ENCODE measurements at places on chromosomes 6 and 20. TPM values are rescaled to one million over a fixed set of nuclear protein-coding genes. Genes with fewer than 3 reads are reported as not detected.
A peak's percentile ranks its signal among the peaks of the same experiment; 100 is the strongest.

Gene MLN
- total RNA-seq: not detected

Gene PRKN
- 25.5 TPM for total RNA-seq

Gene ZNFX1
- total RNA-seq: 22.2 TPM

Gene DBNDD2
- total RNA-seq: 362 TPM

Gene RAB44
- 0.05 TPM for total RNA-seq

Gene PRL
- total RNA-seq: not detected

Gene HSPA1A
- 271 TPM for total RNA-seq

Gene SYTL3
- 11.2 TPM for total RNA-seq

Gene BPI
- total RNA-seq: not detected

Gene CSTF1
- 16.9 TPM for total RNA-seq

Gene PGC
- not detected for total RNA-seq

Gene ENPP4
- total RNA-seq: 21.9 TPM

GRCh38 chr20:53755733-53756531 lies 162.3 kb upstream of the ZNF217 start:
- H3K27ac ChIP-seq: no peak overlapping the region
- no peaks in the 10 kb centered on the region for H3K36me3 ChIP-seq
- no peak overlapping the region for H3K4me3 ChIP-seq
- DNase-seq: no peak
- no peaks in the 10 kb centered on the region for H3K27me3 ChIP-seq

DNA sequence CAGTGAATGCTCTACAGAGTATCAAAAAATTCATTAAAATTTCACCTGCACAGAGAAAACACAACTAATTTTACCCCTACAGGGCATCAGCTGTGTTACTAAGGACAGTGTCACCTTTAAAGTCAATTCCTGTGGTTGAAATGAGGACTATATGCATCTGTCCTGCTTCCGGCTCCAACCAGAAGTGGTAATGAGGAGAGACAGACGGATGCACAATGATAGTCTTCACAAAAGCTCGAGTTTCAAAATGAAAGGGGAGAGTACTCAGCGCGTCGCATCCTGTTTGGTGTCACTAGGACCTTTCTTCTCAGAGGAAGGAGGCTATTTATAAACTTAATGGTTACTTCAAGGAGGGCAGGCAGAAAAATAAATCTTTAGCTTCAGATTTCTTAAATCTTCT lies 86.5 kb downstream of the LYRM4 start:
- H3K4me3 ChIP-seq: peak overlapping the region; percentile 36
- no peak for DNase-seq
- H3K27me3 ChIP-seq: no peaks in the 10 kb centered on the region

DNA sequence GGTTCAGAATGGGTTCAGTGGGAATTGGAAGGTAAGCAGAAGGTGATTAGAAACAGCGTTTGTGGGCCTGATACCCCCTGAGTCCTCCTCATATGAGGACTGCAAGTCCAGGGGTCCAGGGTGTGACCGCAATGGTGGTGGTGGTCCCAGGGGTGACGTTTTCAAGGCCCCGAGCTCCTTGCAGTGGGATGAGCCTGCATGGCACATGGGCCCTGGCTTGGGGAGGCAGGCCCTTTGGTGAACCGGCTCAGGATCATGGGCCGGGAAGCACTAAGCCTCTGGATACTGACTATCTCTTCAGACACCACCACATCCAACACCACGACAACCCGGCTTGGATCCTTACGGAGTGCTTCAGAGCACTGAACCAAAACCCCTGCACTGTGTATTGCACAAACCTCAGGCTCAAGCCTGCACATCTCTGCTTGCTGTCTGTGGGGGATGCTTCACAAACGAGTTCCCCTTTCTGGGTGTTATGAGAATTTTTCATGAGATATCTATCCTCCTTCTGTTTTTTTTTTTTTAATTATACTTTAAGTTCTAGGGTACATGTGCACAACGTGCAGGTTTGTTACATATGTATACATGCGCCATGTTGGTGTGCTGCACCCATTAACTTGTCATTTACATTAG lies 67.9 kb downstream of the STK35 start:
- DNase-seq: no peak
- H3K36me3 ChIP-seq: no peaks in the 10 kb centered on the region
- H3K4me1 ChIP-seq: peaks cover 6% of the 10 kb centered on the region
- no peak overlapping the region for H3K27ac ChIP-seq

GRCh38 chr6:161242779-161243693 lies 30.8 kb downstream of the AGPAT4 start:
- no peak for DNase-seq
- no peaks in the 10 kb centered on the region for H3K36me3 ChIP-seq
- H3K27me3 ChIP-seq: no peaks in the 10 kb centered on the region
- no peak overlapping the region for H3K4me3 ChIP-seq
- H3K4me1 ChIP-seq: no peaks in the 10 kb centered on the region

DNA sequence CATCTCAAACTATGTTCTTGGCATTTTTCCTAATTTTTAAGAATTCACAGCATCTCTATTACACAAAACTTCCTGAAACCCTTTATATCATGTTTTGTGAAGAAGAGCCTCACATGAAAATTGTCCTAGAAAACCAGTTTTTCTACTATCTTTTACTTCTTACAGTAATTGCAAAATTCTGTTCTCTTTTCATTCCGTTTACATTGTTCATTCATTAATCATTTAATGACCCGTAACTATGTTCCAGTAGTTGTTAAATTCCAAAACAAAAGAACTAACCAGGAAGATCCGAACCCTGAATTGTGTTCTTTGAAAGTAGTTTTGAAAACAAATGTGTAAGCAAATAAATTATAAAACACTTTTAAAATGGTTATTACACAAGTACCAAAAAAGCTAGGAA lies 597.0 kb downstream of the EYS start:
- no peak overlapping the region for H3K4me3 ChIP-seq
- no peak overlapping the region for H3K27ac ChIP-seq
- H3K4me1 ChIP-seq: no peaks in the 10 kb centered on the region
- H3K36me3 ChIP-seq: no peaks in the 10 kb centered on the region

DNA sequence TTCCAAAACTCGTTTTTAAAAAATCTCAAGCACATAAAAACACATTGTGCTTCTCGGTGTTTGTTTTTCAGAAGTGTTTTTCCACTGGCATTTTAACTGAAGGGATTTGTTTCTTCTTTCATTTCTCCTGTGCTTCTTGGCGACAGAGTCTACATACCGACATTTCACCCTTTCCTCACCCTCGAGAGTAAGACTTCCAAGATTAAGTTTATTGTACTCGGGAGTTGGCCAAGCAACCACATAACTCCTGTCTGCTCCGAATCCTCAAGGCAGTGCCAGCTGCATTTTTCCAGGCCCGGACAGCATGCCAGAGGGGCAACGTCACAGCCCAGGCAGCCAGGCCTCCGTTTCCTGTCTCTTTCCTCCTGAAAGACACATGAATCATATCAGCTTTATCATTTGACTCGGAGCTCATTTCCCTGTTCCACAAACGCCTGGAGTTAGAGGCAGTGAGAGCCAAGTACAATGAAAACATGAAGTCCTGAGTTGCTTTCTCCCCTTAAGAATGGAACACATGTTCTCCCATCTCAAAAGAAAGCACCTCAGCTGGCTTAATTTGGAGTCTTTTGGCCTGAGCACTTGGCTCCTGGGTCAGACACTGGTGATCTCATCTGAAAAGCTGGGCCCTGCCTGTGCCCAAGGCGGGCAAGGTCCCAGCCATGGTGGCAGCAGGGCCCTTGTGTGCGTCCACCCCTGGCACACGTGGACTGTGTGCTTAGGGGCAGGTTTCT lies 23.2 kb upstream of the FAM50B start:
- H3K4me1 ChIP-seq: peaks cover 43% of the 10 kb centered on the region
- DNase-seq: peak; percentile 86
- no peaks in the 10 kb centered on the region for H3K36me3 ChIP-seq

GRCh38 chr6:12064131-12064530 lies 52.0 kb downstream of the HIVEP1 start:
- DNase-seq: no peak
- H3K36me3 ChIP-seq: no peaks in the 10 kb centered on the region
- no peaks in the 10 kb centered on the region for H3K27me3 ChIP-seq
- H3K4me3 ChIP-seq: no peak overlapping the region
- no peak overlapping the region for H3K27ac ChIP-seq

DNA sequence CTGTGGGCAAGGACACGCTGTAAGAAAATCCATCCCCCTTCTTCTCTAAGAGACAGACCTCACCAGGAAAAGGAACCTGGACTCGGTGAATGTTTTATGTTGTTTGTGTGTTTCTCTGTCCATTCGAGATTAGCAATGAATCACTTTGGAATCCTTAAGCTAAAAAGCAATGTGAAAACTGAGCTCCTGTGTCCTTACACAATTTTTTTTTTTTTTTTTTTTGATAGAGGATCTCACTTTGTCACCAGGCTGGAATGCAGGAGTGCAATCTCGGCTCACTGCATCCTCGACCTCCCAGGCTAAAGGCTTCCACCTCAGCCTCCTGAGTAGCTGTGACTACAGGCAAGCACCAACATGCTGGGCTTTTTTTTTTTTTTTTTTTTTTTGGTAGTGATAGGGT lies 32.1 kb downstream of the BFSP1 start:
- H3K27ac ChIP-seq: no peak overlapping the region
- no peak for DNase-seq
- peaks cover 5% of the 10 kb centered on the region for H3K4me1 ChIP-seq
- H3K27me3 ChIP-seq: peaks cover 9% of the 10 kb centered on the region

GRCh38 chr6:41975276-41975675 lies 33.7 kb upstream of the CCND3 start:
- H3K36me3 ChIP-seq: no peaks in the 10 kb centered on the region
- H3K27me3 ChIP-seq: no peaks in the 10 kb centered on the region
- no peak overlapping the region for H3K27ac ChIP-seq
- DNase-seq: no peak
- H3K4me3 ChIP-seq: no peak overlapping the region

DNA sequence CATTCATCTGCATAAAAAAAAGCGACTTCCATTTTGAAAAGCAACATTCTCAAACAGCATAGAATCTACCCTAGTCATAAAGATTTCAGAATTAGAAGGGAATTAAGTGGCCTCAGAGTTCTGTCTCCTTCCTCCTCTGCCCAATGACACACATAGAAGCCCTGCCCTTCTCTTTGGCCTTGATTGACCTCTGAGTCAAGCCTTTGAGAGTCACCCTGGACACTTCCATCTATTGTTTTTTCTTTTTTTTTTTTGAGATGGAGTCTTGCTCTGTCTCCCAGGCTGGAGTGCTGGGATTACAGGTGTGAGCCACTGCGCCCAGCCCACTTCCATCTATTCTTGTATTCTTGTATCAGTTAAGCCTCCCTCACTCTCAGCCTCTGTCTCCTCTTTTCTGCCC lies 44.8 kb upstream of the CTNNBL1 start:
- peak overlapping the region; percentile 22 for H3K27ac ChIP-seq
- no peaks in the 10 kb centered on the region for H3K36me3 ChIP-seq
- DNase-seq: no peak
- H3K4me3 ChIP-seq: no peak overlapping the region

DNA sequence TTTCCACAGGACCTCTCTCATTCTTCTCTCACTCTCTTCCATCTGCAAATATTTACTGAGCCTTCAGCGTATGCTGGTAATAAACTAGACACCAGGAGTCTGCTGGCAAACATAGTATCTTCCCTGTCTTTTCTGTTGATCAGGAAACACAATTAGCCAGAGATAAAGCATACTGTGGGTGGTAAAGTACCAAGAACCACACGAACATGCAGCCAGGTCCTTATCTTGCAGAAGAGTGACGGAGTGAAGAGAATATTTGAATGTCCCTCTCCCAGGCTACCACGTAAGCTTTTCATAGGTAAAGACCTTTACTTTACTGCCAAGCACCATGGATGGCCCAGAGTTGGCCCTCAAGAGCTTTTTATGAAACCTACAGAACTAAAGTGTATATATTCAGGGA lies 13.3 kb downstream of the FHL5 start:
- no peaks in the 10 kb centered on the region for H3K4me1 ChIP-seq
- no peak for DNase-seq
- no peaks in the 10 kb centered on the region for H3K36me3 ChIP-seq
- peaks cover 3% of the 10 kb centered on the region for H3K27me3 ChIP-seq
- H3K4me3 ChIP-seq: no peak overlapping the region
- H3K27ac ChIP-seq: no peak overlapping the region

DNA sequence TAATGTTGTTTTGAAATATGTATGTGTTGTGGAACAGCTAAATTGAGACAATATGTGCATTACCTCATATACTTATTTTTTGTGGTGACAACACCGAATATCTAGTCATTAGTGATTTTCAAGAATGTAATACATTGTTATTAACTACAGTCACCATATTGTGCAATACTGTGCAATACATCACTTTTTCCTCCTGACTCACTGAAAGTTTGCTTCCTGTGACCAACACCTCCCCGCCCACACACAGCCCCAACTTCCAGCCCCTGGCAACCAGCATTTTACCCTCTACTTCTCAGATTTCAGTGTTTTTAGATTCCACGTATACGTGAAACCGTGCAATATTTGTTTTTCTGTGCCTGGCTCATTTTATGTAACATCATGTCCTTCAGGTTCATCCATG lies 627.9 kb downstream of the PRKN start:
- no peak overlapping the region for H3K27ac ChIP-seq
- no peaks in the 10 kb centered on the region for H3K27me3 ChIP-seq
- no peak for DNase-seq
- H3K4me1 ChIP-seq: no peaks in the 10 kb centered on the region

GRCh38 chr6:167093406-167093921 lies 29.4 kb upstream of the CCR6 start:
- H3K27ac ChIP-seq: no peak overlapping the region
- H3K4me3 ChIP-seq: peak overlapping the region; percentile 47
- DNase-seq: no peak
- H3K36me3 ChIP-seq: no peaks in the 10 kb centered on the region

- no peak overlapping the region for H3K27ac ChIP-seq
- DNase-seq: no peak
- no peaks in the 10 kb centered on the region for H3K27me3 ChIP-seq
Measured at GRCh38 chr6:105424175-105424783, 21.4 kb upstream of the PREP start.

DNA sequence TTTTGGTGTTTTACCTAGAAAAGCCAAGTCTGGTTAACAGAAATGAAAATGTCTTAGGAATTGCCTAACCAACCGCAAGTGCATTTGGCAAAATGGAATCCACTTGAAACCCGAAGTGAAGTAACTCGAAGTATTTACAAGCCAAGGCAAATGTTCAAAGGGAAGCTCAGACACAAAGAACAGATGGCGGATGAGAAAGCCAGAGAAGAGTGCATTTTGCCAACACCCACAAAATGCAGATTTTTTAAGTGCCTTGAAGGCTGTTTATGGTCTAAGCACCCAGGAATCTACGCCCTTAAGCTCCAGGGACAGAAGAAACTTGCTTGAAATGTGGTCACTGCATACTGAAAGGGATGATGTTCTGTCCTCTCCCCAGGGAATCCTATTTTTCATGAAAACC lies 70.0 kb upstream of the TBXT start:
- H3K27ac ChIP-seq: no peak overlapping the region
- H3K27me3 ChIP-seq: peaks cover 85% of the 10 kb centered on the region
- no peaks in the 10 kb centered on the region for H3K4me1 ChIP-seq
- no peak overlapping the region for H3K4me3 ChIP-seq

DNA sequence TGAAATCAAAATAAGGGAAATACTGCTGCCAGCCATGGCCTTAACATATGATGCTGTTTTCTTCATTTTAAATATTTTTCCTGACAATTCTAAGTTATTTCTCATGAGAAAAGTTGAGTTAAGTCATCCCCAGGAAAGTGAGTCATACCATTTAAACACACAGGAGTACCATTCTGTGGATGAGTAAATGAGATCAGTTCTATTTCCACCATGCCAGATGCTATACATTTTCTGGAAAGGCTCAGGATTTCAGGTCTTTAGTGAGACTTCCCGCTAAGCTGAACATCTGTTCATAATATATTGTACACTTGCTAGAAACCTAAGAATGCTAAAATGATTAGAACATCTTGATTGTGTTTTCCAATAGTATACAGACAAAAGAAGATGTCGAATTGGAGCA lies 256.2 kb upstream of the MANEA start:
- H3K4me1 ChIP-seq: no peaks in the 10 kb centered on the region
- no peak overlapping the region for H3K4me3 ChIP-seq
- no peak for DNase-seq
- no peaks in the 10 kb centered on the region for H3K36me3 ChIP-seq
- H3K27ac ChIP-seq: no peak overlapping the region

All from left ventricle myocardium inferior (tissue), 1 donor.